T47D (cell line): ENCODE measurements at places on chromosomes 4 and X.
A peak's percentile ranks its signal among the peaks of the same experiment; 100 is the strongest.

DNA sequence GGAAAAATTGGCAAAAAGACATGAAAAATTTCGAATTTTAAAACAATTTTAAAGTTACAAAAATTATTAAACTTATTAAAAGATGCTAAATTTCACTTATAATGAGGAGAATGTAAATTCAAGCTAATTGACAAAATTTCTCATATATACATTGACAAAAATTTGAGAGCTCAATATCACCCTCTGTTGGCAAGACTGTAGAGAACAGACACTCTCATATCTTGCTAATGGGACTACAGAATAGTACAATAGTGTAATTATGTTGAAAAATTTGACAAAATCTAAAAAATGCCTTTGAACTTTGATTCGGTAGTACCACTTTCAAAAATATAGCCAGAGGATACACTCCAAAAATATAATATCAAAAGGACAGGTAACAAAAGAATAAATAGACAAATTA lies 29.8 kb downstream of the DCAF8L2 start:
- no peak for DNase-seq

GRCh38 chrX:14963447-14964236 lies 90.4 kb downstream of the MOSPD2 start:
- no peak for DNase-seq

- DNase-seq = no peak
Measured at GRCh38 chr4:55382488-55383003, 13.2 kb upstream of the TMEM165 start.

GRCh38 chr4:137993232-137993631 lies 248.9 kb downstream of the SLC7A11 start:
- peak; percentile 2 for DNase-seq

DNA sequence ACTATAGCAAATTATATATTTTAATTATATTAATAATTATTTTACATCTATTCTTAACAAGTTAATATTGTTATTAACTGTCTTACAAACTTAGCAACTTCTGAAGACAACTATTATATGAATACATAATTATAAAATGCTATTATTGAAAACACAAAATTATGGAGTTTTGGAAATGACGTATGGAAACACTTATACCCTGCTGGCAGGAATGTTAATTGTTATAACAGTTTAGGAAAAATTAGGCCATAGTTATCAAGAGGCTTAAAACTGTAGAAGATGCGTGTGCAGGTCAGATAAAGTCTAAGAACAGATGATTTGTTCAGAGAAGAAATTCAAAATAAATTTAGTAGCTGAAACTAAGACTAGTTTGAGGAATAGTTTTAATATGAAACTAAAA lies 211.7 kb downstream of the FAT4 start:
- no peak for DNase-seq

- DNase-seq = no peak
Measured at GRCh38 chr4:149910604-149911350, 95.1 kb upstream of the IQCM start.

DNA sequence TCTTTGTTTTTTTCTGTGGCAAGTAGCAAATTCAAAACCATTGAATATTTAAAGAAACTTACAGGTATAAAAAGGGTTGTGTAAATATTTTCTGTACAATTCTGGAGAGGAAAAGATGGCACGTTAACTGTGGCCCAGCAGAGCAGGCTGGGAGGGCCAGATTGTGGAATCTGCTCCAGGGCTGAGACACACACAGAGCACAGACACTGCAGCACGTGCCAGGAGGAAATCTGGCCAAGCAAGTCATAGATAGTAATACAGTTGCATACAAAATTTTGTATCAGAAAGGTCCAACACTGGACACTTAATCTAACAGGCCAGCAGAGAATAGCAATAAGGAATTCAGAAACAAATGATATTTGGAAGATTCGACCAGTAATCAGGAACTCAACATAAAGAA lies 763.7 kb downstream of the PDHA2 start:
- no peak for DNase-seq
